Thoracic aorta endothelial cell (primary cell): ENCODE measurements at places on chromosomes 7 and 10. TPM values are rescaled to one million over a fixed set of nuclear protein-coding genes. Genes with fewer than 3 reads are reported as not detected.

The HTRA1 gene
- 22.4 and 37.0 TPM in 2 replicates for total RNA-seq

The PTF1A gene
- total RNA-seq: not detected in 2 replicates

The CYP2C19 gene
- not detected in 2 replicates for total RNA-seq

The TRIM50 gene
- total RNA-seq: not detected in 2 replicates

The CDHR3 gene
- total RNA-seq: 3.7 and 4.7 TPM in 2 replicates

The PDSS1 gene
- total RNA-seq: 16.1 and 16.9 TPM in 2 replicates

The HTR7 gene
- total RNA-seq: 0.07 and 0.13 TPM in 2 replicates

The DPP6 gene
- not detected in 2 replicates for total RNA-seq

The INSYN2A gene
- 0.07 and 0.13 TPM in 2 replicates for total RNA-seq

The CCDC3 gene
- 1.7 and 1.8 TPM in 2 replicates for total RNA-seq

The H2BK1 gene
- total RNA-seq: not detected in 2 replicates

The DNAH11 gene
- 1.5 and 4.2 TPM in 2 replicates for total RNA-seq

The ELOVL3 gene
- total RNA-seq: not detected in 2 replicates

The URGCP gene
- 16.0 and 23.1 TPM in 2 replicates for total RNA-seq

The GPER1 gene
- 1.5 and 2.0 TPM in 2 replicates for total RNA-seq

The HOGA1 gene
- 0.27 and 0.36 TPM in 2 replicates for total RNA-seq

The GPR146 gene
- total RNA-seq: 5.9 and 9.1 TPM in 2 replicates

The AKR1E2 gene
- total RNA-seq: 2.0 and 2.8 TPM in 2 replicates

The GJD4 gene
- total RNA-seq: not detected in 2 replicates

The TAS2R3 gene
- 1.4 and 1.7 TPM in 2 replicates for total RNA-seq

The IL6 gene
- total RNA-seq: 21.1 and 23.7 TPM in 2 replicates

The PRSS2 gene
- total RNA-seq: 0.27 TPM in 1 of 2 replicates, not detected in the other

The SPDYE2B gene
- not detected in 2 replicates for total RNA-seq

The CARD11 gene
- total RNA-seq: 10.1 and 29.8 TPM in 2 replicates

The SSC4D gene
- 0.13 and 0.14 TPM in 2 replicates for total RNA-seq

The LRRC61 gene
- 0.13 and 0.36 TPM in 2 replicates for total RNA-seq

The FEZF1 gene
- total RNA-seq: not detected in 2 replicates

The PPP3CB gene
- 28.9 and 30.5 TPM in 2 replicates for total RNA-seq

The LIPF gene
- not detected in 2 replicates for total RNA-seq

The GATA3 gene
- 1.4 and 4.0 TPM in 2 replicates for total RNA-seq

The HEPACAM2 gene
- not detected in 2 replicates for total RNA-seq

The PNLIPRP3 gene
- total RNA-seq: not detected in 2 replicates

The LDB3 gene
- not detected in 2 replicates for total RNA-seq

The LIPK gene
- total RNA-seq: not detected in 2 replicates

The NME8 gene
- not detected in 2 replicates for total RNA-seq

The UPP1 gene
- 27.4 and 41.6 TPM in 2 replicates for total RNA-seq

The LIPA gene
- total RNA-seq: 51.6 and 63.7 TPM in 2 replicates

The EGR2 gene
- 0.13 and 0.22 TPM in 2 replicates for total RNA-seq

The KLF14 gene
- total RNA-seq: not detected in 2 replicates

The SFTPD gene
- not detected in 2 replicates for total RNA-seq

The SEC24C gene
- 69.4 and 72.9 TPM in 2 replicates for total RNA-seq

The GLI3 gene
- total RNA-seq: 4.9 and 7.7 TPM in 2 replicates

The TMEM213 gene
- not detected in 2 replicates for total RNA-seq

The C10orf62 gene
- 0.29 TPM in 1 of 2 replicates, not detected in the other for total RNA-seq

The KCNH2 gene
- total RNA-seq: under 0.01 and 0.07 TPM in 2 replicates

The WIPF3 gene
- not detected in 2 replicates for total RNA-seq

The CNPY1 gene
- not detected in 2 replicates for total RNA-seq

The FAM131B gene
- 0.93 TPM in 2 replicates for total RNA-seq

The IQUB gene
- total RNA-seq: 0.43 and 0.53 TPM in 2 replicates

The CALHM3 gene
- not detected in 2 replicates for total RNA-seq

The GPR158 gene
- total RNA-seq: under 0.01 TPM in 1 of 2 replicates, not detected in the other

The DENND2A gene
- total RNA-seq: not detected in 2 replicates

The SLC16A9 gene
- total RNA-seq: 1.5 and 9.6 TPM in 2 replicates

The IFT22 gene
- 21.2 and 21.5 TPM in 2 replicates for total RNA-seq
